ENCODE measurements at places on chromosomes 6 and 20.

DNA sequence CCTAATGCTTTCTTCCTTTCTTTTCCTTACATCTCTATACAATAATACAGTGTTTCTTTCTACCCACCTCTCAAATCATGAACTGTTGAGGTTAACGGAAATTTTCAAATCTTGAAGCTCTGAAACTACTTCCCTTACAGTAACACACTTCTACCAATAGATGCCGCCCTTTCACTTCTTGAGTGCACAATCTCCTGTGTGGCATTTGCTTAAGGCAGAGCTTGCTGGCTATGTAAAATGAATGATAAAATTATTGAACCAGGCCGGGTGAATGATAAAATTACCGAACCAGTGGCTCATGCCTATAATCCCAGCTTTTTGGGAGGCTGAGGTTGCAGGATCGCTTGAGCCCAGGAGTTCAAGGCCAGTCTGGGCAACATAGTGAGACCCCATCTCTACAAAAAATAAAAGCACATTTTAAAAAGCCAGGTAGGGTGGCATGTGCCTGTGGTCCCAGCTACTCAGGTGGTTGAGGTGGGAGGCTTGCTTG is 56.8 kb downstream of the KCNS1 start:
- DNase-seq, result peak; percentile 67

GRCh38 chr6:128397996-128398395 is 122.4 kb downstream of the PTPRK start:
- no peak for DNase-seq

GRCh38 chr6:26056583-26057350 is 30.5 kb upstream of the HFE start:
- no peak for DNase-seq

DNA sequence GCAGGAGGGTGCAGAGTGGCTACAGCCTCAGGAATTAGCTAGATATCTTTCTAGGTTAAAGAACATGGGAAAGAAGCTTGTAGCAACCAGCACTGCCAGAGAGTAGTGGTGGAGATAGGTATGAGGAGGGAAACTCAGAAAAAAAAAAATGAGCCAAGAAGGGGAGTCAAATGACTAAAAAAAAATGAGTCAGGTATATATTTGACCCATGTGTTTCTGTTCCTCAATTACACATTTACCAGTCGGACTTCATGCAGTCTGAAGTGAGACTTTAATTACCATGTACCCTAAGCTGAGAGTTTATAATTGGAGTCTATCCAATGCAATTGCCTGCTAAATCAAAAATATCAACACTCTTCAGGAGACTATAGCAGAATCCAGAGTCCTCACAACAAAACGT is 964.6 kb downstream of the HACE1 start:
- no peak for DNase-seq

GRCh38 chr6:21444711-21445260 is 148.8 kb upstream of the SOX4 start:
- no peak for DNase-seq

DNA sequence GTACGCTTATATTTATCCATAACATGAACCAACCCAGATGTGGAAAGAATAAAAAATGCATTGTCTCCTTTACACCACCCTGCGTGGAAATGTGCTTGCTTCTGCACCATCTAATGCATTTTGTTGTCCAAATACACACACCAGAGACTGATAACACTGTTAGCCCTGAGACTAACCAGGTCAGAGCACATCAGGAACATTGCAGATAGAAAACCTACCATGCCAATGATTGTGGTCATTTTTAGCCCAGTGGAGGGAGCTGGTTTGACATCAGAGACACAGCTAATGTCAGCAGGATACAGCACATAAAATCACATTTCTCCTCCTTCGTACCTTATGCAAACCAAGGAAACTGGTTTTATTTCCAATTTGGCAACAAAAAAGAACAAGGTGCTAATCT is 528.7 kb downstream of the DOK5 start:
- DNase-seq, result no peak

DNA sequence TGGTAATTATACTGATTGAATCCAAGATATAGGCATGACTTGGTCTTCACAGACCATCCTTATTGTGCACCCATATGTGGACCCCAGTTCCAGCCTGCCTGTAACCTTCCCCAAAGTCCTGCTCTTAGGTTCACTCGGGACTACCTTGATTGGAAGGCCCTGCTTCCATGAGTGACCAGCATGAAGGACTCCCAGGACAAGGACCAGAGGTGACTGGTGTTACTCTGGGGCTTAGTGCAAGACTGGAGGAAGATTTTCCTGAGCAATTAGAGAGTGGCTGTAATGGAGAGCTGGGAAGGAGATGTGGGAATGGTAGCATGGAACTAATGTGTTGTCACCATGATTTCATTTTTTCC is 15.1 kb downstream of the BRD2 start:
- DNase-seq, result no peak

DNA sequence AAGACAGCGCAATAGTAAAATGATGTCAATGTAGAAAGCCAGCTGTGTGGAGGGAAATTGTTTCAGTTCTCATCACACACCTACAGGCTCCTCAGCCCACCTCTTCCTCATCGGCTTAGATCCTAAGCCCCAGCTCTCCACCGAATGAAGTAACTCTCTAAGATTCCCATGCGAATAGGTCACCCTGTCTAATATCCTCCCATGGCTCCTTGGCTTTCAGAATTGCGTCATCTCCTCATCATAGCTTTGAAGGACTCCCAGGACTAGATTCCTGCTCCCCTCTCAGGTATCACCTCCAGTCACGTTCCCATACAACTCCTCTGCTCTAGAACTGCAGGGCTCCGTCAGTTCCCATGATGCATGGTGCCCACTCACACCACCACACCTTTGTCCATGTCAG is 16.2 kb upstream of the SLC22A16 start:
- no peak for DNase-seq

DNA sequence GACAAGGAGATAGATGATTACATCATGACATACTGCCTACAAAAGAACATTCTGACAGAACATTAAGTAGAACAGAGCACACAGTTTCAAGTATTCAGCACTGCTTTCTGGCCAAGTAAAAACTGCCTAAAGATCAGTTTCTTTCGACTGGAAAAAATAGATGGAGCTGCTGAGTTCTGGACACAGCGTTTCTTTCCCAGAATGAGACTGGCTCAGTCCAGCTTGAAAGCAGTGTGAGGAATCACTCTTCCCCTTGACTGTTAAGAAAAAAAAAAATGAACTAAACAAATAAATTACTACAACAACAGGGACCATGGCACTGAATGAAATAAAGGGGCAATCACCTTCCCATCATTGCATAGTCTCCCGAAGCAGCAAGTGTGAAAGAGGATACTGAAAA is 4.4 kb upstream of the LYRM2 start:
- no peak for DNase-seq

DNA sequence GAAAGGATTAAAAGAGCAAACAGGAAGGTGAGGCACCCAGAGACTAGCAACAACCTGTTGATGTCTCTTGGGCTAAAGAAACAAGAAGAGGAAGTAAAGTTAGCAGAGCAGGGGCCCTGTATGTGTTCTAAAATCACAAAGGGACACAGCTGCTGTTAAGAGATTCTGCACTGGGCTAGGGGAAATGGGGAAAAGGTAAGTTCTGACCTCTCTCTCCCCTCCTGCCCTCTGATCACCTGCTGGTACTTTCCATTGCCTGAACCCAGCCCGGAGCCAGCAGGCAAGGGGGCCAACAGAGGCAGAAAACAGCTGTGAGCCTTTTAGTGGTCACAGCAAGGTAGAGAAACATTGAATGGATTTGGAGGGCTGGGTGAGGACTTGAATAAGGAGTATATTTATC is 13.5 kb upstream of the CNR1 start:
- DNase-seq, result no peak

DNA sequence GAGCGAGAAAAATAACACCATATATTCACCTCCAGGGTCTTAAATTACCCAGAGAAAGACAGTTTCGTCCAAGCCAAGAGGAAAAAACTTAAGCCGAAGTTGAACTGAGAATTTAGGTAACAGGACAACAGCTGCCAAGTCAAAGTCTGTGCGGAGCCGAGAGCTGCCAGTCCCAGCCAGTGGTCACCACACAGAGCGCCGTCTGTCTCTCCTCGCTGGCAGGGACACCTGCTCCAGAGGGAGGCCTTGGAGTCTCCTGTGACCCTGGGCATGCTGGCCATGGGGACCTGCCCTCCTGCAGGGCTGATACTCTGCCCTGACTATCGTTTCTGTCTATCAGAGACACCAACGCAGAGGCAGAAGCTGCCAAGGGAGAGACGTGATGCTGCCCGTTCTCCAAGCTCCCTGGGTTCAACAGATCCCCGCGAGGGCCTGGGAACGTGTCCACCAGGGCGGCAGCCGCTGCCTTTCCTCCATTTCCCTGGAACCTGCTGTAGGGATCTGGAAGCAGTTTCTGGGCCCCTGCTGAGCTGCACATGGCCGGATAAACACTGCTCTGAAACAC is 341.3 kb downstream of the SMOC2 start:
- no peak for DNase-seq

DNA sequence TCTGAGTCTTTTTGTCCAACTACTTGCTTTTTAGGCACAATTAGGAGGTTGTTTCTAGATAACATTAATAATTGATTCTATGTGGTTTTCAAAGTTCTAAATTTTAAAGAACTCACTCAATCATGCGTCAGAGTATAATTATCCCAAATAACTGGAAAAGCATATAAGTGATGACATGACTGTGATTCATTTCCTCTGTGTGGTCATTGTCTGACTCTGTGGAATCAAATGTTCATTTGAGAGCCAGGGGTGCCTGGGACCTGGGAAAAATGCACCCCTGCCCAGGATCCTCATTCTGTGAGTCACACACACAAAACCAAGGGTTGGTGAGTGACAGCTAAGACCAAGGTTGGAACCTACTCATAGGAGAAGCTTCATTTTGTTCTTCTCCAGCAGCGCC is 127.1 kb upstream of the MLIP start:
- DNase-seq, result peak; percentile 95

DNA sequence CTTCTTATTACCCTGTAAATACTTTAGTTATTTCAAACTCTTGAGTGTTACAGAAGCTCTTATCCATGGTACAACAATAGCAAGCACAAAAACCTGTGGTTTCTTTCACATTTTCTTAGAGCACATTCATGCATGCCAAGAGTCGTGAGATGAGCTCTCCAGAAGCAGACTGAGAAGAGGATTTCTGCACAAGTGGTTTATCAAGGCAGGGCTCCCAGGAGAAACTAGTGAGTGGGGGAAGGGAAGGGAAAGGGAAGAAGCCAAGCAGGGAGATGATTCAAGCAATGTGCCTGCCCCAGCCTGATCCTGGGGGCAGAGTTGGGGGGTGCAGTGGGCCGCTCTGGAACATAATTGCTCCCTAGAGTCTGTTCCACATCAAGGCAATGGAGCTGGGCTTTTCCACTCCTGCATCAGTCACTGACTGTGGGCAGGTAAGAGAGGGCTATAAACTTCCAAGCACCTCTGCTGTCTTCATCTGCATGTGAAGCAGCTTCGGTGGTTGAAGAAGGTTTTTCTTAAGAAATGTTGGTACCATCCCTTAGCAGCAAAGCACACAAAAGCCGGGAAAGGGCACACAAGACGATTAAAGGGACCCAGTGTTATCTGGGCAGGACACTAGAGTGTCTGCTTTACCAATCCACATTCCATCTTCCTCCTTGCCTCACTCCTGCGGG is 152.1 kb downstream of the PLCB4 start:
- DNase-seq, result no peak

DNA sequence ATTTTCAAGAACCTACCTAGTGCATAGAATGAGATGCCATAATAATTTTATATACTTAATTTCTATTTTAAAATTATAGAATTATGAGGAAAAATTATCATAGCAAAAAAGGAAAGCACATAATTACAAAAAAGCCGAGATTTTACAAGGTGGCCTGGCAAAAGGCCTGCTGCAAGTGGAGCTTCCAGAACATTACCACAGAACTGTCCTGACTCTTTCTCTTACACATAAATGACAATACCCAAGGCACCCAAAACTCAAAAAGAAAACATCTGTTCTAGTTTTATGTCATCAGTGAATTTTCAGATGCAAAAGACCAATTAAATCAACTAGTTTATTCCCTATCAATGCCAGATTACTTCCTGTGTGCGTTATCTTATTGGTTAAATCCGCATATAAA is 74.2 kb downstream of the FILIP1 start:
- no peak for DNase-seq

GRCh38 chr6:145685932-145686331 is 49.4 kb downstream of the EPM2A start:
- DNase-seq, result no peak

GRCh38 chr6:100724222-100724621 is 156.9 kb downstream of the ASCC3 start:
- no peak for DNase-seq

GRCh38 chr6:125120054-125120590 is 33.5 kb upstream of the TPD52L1 start:
- DNase-seq, result no peak

DNA sequence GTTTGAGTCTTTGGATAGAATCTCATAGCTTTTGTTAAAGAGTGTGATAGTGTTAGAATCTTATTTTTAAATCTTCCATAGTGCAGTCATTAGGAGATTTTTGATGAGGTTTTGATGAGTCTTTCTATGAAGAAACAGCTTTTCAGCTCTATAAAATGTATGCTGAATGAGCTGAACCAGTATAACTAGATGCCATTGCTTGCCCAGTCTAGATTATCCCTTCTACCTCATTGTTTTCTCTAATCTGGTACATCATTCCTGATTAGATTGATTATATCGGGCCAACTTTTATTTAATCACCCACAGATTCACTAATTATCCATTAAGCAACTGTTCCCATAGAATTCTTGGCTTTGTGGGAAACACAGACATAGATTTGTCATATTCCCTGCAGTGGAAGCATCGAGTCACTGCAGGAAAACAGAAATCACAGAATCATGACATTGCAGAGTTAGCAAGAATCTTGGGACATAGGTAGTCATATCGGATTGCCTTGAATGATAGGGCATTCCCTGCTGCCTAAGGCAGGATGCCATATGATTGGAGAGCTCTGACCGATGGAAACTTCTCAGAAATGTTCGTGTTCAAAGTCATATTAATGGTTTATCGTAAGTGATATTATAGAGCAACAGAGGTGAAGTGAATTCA is 882.7 kb upstream of the FLRT3 start:
- no peak for DNase-seq

DNA sequence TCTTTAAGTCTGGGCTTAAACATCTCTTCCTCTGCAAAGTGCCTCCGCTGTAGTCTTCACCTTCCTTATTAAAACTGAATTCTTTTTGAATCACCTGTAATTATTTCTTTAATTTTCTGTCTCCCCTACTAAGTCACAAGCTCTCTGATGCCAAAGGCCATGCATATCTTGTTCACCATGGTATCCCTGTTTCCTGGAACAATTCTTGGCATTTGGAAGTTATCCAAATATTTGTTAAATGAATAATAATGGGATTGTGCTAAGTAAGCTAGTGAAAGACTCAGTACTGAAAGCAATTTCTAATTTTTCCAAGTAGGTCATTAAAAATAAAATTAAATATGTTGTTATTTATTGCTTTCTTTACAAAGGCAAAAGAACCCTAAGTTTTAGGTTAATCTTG is 12.2 kb downstream of the SNAP91 start:
- DNase-seq, result peak; percentile 42

GRCh38 chr6:89310929-89311328 is 4.2 kb downstream of the GABRR2 start:
- no peak for DNase-seq

Measured in NCI-H226 (cell line).